EH (cell line): ENCODE measurements at places on chromosomes 5 and 9.

- DNase-seq = no peak
These were observed 154.8 kb downstream of the FBXL7 start for GRCh38 chr5:15654779-15655178.

DNA sequence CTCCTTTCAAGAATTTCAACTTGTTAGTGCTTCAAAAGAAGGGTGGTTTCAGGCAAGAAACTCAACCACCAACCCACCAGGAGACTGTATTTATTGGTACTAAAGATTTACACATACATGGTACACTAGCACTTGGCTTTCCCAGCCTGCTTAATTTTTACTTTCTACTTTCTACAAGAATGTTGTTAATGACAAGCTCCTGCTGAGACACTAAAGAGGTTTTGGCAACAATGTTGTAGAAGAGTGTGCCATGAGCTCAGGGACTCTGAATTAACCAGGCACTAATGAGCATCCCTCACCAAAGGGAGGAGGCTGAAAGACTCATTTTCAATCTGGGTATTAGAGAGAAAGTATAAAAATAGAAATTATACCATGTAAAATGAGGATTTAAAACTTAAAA, 195.0 kb downstream of the KIAA0825 start:
- DNase-seq = no peak

GRCh38 chr9:130927338-130927737, 11.7 kb downstream of the FIBCD1 start:
- peak; percentile 36 for DNase-seq

- DNase-seq = peak; percentile 64
These were observed at the start of gene GPX3 for GRCh38 chr5:151020304-151021110. Gene GPX3, plus strand, starts transcription at chr5:151020591. Its CDS starts 64 bp downstream, at chr5:151020655.

GRCh38 chr5:42880496-42881150, 68.9 kb upstream of the SELENOP start:
- no peak for DNase-seq

- DNase-seq = no peak
These were observed 28.3 kb downstream of the CXXC5 start for GRCh38 chr5:139676406-139676805.
